Body of pancreas (tissue), 4 donors: ENCODE measurements at places on chromosomes 6 and 20.

GRCh38 chr6:140355476-140355875, 981.0 kb upstream of the CITED2 start:
- DNase-seq: no peak
- H3K27me3 ChIP-seq: no peaks in the 10 kb centered on the region
- no peak overlapping the region for H3K4me3 ChIP-seq
- no peak overlapping the region for H3K27ac ChIP-seq
- H3K4me1 ChIP-seq: no peaks in the 10 kb centered on the region

- no peak overlapping the region for H3K4me3 ChIP-seq
- H3K27ac ChIP-seq: no peak overlapping the region
- peaks cover 8% of the 10 kb centered on the region for H3K4me1 ChIP-seq
- DNase-seq: no peak
These were observed 204.1 kb downstream of the PTPRT start for GRCh38 chr20:42985628-42986027.

DNA sequence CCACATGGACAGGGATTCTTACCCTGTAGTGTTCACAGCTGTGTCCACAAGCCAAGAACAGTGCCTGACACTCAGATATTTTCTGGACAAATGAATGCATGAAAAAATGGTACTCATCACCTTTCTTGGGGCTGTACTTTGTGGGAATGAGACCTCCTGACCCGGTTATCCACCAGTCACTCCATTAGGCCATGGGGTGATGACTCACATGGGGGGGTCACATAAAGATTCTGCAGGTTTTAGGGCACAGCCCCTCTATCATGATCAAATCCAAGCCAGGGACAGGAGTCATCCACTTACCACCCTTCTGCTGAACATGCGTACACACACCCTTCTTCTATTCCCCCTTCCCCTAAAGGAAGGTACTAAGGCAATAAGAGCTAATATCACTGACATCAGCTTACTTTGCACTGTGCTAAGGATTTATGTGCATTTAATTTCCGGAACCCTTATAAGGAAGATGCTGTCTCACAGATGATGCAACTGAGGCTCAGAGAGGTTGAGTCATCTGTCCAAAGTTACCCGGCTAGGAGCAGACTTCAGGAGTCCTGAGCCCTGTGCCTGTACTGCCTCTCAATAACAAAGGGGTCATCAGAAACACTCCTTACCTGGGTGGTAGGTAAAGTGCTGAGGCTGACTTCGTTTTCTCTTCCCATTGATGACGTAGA, 107.8 kb downstream of the NFATC2 start:
- no peaks in the 10 kb centered on the region for H3K36me3 ChIP-seq
- H3K4me3 ChIP-seq: no peak overlapping the region
- peaks cover 10% of the 10 kb centered on the region for H3K4me1 ChIP-seq
- H3K27me3 ChIP-seq: no peaks in the 10 kb centered on the region

GRCh38 chr6:157233686-157234085, 89.6 kb downstream of the TMEM242 start:
- DNase-seq: no peak
- H3K36me3 ChIP-seq: no peaks in the 10 kb centered on the region
- no peak overlapping the region for H3K27ac ChIP-seq

GRCh38 chr20:57647006-57647932, 27.0 kb upstream of the ZBP1 start:
- peaks cover 6% of the 10 kb centered on the region for H3K36me3 ChIP-seq
- DNase-seq: no peak
- H3K27me3 ChIP-seq: no peaks in the 10 kb centered on the region
- no peaks in the 10 kb centered on the region for H3K4me1 ChIP-seq
- no peak overlapping the region for H3K4me3 ChIP-seq

GRCh38 chr20:49385465-49385864, 97.0 kb downstream of the KCNB1 start:
- no peak overlapping the region for H3K4me3 ChIP-seq
- DNase-seq: no peak
- no peak overlapping the region for H3K27ac ChIP-seq
- no peaks in the 10 kb centered on the region for H3K36me3 ChIP-seq
- H3K27me3 ChIP-seq: no peaks in the 10 kb centered on the region
- H3K4me1 ChIP-seq: peaks cover 15% of the 10 kb centered on the region
